ENCODE measurements at places on chromosomes 3 and 15.
A peak's percentile ranks its signal among the peaks of the same experiment; 100 is the strongest.

- no peak for DNase-seq
Observed at GRCh38 chr15:92226020-92226612, 167.6 kb upstream of the ST8SIA2 start.

GRCh38 chr15:33724321-33725036 lies 243.8 kb upstream of the CHRM5 start:
- DNase-seq: no peak

GRCh38 chr3:40621252-40621651 lies 96.5 kb downstream of the ZNF621 start:
- DNase-seq: no peak

- DNase-seq: no peak
Observed at GRCh38 chr3:58164906-58165821, 45.6 kb downstream of the DNASE1L3 start.

DNA sequence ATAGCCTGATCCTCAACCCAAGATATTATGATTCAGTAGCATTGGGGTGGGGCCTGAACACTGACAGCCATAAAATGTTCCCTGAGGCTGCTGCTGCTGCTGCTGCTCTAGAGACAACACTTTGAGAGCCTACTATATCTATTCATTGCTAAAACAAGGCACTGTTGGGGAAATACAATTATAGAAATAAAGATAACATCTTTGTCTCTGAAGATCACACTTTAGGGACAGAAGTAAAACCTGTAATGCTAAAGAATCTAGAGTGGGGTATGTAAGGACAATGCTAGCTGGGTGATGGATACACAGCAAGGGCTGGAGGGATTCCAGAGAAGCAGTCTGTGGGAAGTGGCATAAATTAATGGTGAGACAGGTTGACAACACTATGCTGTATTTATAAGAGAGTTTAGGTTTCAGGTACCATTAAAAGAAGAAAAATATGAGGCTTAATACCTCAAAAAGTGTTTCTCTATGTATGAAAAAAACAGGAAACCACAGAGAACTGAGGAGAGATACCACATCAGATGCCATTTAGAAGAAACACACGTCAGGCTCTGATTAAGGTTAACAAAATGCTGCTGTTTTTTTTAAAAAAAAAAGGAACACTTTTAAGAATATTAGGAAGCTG lies 115.9 kb downstream of the CBLB start:
- DNase-seq: no peak

GRCh38 chr3:50662408-50662807 lies 12.3 kb upstream of the DOCK3 start:
- no peak for DNase-seq

DNA sequence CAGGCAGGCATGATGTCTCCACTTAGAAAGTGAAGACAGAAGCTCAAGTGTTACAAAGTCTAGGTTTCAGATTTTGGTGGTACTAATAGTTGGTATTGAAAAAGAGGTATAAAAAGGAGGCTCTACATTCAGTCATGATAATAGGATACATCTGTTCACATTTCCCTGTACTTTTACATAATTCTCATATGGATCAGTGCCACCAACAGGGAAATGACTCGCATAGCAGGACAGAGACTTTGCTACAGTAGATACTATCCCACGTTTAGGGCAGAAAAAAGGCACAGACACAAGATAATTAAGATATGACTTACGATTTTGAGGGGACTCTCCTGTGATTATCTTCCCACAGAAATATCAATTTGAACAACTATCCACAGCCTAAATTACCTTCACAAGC lies 1062.9 kb upstream of the EPHA6 start:
- DNase-seq: no peak

DNA sequence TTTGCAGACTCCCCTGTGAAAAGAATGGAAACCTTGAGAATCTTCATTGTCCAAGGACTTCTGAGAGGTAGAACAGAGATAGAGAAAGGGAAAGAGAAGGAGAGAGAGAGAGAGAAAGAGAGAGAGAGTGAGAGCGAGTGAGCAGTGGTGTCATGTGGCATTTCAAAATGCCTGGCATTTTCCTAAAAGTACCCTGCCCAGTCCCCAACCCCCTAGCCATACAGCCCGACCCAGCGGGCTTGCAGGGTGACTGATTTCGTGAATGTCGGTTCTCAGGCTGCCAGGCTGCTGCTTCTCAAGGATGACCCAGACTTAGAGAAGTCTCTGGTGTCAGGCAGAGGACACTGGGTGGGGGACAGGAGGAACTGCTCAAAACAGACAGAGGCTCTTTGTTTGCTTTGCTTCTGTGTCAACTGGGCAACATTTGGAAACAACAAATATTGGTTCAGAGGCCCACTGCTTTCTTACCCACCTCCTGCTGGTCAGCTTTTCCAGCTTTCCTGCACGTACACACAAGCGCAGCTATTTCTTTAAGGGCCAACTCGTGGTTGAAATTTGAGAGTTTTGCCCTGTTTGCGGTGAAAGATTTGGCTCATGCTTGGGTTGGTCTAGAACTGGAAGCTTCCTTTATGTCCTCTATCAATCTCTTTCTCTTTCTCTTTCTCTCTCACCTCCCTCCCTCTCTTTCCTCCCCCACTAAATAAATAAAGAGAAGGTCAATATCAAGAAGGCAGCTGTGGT lies 3.7 kb upstream of the TF start:
- DNase-seq: no peak

DNA sequence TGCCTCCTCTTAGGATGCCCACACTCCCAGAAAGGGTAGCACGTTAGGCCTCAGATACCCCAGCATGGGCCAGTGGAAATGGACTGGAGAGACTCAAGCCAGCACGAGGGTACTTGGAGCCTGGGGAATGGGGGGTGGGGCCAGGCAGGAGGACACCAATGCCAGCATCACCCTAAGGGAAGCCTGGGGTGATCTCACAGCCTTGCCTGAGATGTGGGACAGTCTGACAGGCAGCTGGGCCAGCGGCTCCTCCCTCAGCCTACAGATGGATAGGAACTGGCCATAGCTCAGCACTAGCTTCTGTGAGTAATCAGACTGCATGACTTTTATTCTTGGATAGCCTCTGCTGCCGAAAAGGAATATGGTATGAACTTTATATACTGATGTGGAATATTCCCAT lies 59.6 kb upstream of the MRPS22 start:
- DNase-seq: no peak

- no peak for DNase-seq
Observed at GRCh38 chr3:187049462-187050101, 89.7 kb downstream of the RPL39L start.

DNA sequence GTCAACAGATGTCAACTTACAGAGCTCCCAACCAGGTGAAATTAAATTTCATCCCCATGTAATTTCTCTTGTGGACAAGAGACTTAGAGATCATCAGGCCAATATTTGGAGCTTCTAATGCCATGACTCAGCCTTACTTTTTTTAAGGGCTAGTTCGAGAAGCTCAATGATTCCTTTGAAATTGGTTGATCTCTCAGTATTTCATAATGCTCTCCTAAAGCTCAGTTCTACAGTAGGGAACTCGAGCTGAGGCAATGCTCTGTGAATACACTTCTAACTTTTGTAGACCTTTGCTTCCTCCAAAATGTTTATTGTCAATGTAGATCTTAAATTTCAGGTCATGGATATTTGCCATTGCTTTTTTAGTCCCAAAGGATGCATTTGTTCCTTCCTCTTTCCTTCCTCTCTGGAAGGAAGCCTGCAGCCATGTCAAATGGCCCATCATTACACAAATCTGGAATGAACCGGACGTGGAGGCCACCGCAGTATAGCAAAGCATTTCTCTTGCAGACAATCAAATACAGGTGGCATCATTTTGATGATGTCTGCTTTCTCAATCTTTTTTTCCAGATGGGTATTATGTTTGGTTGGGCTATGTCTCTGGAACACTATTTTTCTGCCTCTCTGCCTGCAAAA lies 28.3 kb downstream of the STARD5 start:
- DNase-seq: no peak

- peak; percentile 26 for DNase-seq
Observed at GRCh38 chr3:11238060-11238459, 34.1 kb upstream of the ATG7 start.

DNA sequence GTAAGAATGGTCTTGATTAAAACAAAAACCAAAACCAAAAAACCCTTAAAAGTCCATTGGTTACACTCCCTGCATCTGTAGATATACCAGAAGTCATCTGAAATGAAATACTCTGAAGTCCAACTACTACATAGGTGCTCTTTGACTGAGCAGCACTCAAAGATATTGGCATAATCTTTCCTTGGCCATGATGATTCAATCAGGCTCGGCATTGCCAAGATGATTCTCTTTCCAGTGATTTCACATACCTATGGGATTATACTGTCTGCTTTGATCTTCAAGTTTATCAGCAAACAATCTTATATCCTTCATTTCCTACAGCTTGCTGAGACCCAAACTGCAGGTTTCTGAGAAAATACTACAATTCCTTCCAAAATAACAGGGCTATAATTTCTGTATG lies 35.9 kb upstream of the DIPK2A start:
- no peak for DNase-seq

DNA sequence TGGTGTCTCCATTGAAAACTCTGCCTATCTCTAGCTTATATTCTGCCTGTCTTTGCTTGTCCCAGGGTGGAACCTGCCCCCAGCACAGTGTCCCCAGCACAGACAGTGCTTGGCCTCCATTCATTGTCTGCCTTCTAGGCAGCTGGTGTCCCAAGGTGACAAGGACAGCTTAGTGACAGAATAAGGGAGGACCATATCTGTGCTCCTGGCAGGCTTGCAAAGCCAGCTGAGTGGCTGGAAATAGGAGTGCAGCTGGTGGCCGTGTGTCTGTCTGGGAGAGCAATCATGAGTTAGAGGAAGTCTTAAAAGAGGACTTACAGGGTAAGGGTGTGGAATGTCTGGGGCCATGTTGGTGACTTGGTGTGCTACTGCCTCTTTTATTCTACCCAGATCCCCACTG lies 33.4 kb downstream of the SCN5A start:
- DNase-seq: no peak

GRCh38 chr3:182568876-182569275 lies 224.4 kb upstream of the ATP11B start:
- no peak for DNase-seq

DNA sequence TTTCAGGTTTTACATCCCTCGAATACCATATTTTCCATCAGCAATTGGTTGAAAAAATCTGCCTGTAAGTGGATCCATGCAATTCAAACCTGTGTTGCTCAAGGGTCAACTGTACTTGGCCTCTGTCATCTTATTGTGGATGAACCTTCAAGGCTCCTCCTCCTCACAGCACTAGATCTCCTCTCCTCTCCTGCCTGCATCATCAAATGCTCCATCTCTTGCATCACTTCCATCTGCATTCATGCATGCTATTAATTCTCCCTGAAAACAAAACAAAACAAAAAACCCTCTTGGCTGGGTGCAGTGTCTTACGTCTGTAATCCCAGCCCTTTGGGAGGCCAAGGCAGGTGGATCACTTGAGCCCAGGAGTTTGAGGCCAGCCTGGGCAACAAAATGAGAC lies 10.1 kb downstream of the BCL2L10 start:
- no peak for DNase-seq

- no peak for DNase-seq
Observed at GRCh38 chr3:58122936-58123700, 87.7 kb downstream of the DNASE1L3 start.

DNA sequence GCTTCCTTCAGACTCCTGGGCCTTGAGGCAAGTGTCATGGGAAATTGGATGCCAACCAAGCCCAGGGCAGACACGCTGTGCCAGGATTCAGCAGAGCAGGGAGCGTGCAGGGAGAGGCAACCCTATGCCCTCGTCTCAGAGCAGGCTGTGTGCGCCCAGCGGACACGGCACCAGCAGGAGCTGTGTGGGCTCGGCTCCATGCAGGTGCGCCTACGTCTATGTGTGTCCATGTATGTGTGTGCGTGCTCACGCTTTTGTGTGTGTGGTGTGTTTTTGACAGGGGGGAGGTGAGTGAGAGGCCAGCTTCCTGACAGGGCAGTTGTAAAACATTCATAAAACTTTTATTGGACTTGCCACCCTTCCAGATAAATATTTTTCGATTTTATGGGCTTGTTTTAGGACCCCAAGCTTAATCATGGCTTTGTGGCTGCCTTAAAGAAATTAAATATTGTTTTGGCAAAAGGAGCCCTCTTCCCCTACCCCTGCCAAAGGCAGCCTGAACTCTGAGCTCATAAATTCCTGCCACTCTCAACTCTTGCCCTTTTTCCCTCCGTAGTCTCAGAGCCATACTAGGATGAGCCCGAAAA lies 84.4 kb downstream of the DNAJB8 start:
- DNase-seq: no peak

DNA sequence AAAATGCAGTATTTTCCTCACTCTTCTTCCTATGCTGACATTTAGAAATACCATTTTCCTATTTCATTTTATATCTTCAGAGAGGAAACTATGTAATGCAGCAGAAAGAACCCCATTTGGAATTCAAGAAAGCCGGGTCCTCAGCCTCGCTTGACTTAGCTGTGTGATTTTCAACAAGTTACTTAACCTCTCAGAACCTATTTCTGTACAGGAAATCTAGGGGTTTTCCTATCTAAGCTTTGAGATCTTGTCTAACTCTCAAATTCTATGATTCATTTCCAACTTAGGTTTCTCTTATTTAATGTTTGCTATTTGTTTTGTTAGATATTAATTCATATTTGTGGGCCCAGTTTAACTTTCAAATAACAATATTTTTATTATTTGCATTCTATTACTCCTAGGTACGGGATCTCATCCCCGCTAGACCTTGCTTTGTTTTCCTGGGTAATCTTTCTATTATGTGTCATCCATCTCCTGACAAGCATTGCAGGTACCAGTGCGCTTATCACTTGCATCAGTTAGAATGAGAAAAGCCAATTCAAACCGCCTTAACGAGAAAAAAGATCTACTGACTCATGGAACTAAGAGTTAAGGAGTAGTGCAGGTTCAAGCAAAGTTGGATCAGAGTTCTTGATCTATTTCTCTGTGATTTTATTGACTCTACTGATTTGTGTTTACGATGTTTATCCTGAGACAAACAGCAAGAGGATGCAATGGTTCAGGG lies 70.6 kb upstream of the BHLHE40 start:
- DNase-seq: no peak

DNA sequence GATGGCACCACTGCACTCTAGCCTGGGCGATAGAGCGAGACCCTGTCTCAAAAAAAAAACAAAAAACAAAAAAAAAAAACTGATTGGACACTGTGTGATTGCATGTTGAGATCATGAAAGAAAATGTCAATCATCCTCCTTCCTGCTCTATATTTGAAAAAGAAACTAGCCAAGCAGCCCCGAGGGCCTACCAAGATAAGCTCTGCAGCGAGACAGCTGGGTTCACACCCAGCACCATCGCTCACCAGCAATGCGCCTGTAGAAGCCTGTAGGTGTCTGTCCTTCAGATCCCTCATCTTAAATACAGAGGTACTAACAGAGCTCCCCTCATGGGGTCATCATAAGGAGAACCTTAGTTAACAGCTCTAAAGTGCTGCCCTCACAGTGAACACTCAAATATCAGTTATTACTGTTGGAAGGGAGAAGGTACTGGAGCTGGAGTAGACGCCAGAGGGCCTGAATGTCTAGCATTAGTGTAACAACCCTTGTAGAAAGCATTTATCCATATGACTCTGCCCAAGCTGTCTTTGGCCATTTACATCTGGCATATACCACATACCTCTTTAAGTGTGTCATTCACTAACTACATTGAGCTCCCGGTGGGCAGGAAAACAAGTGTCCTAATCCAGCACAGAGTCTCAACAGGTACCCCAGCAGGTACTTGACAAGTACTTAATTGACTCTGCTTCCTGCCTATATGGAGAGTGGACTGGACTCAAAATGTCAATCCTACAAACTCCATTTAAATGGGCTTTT lies 22.9 kb downstream of the MYLK start:
- DNase-seq: no peak

All from stimulated activated CD4-positive, alpha-beta T cell treated with anti-CD3 and anti-CD28 coated beads, Interleukin-15, amount 100 ng/mL, for 48 hours (primary cell).